Pericardium fibroblast (primary cell): ENCODE measurements at places on chromosomes 16 and 17. TPM values are rescaled to one million over a fixed set of nuclear protein-coding genes. Genes with fewer than 3 reads are reported as not detected.

ABCA8 gene
- total RNA-seq, result 58.8 and 67.2 TPM in 2 replicates

TBC1D26 gene
- not detected in 2 replicates for total RNA-seq

CIAO3 gene
- total RNA-seq, result 13.4 and 18.3 TPM in 2 replicates

NGFR gene
- 12.3 and 54.9 TPM in 2 replicates for total RNA-seq

C16orf87 gene
- 7.7 and 8.4 TPM in 2 replicates for total RNA-seq

OTOA gene
- total RNA-seq, result not detected in 2 replicates

YBX2 gene
- 0.60 TPM in 1 of 2 replicates, not detected in the other for total RNA-seq

RAB11FIP4 gene
- 0.47 and 20.2 TPM in 2 replicates for total RNA-seq

PPP1R27 gene
- not detected in 2 replicates for total RNA-seq

ADAT1 gene
- total RNA-seq, result 22.2 and 24.4 TPM in 2 replicates

PABPN1L gene
- not detected in 2 replicates for total RNA-seq

PCTP gene
- 6.5 and 17.4 TPM in 2 replicates for total RNA-seq
